NCI-H2171 (cell line): ENCODE measurements at places on chromosomes 11 and 22.

DNA sequence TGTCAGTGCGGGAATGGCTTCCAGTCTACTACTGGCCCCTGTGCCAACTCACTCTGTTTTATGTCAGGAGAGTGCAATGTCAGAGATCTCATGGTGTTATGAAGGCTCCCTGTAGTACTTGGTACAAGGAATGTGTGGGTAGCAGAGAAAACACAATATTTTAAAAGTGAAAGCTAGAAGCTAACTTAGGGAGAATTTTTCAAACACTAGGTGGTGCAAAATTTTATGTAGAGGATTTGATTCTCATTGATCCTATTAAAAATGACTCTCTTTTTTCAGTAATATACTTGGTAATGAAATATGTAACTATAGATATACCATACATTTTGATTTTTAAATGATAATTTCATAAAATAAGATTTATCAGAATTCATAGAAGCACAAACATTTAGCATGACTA is 134.7 kb downstream of the JRKL start:
- no peak for DNase-seq

DNA sequence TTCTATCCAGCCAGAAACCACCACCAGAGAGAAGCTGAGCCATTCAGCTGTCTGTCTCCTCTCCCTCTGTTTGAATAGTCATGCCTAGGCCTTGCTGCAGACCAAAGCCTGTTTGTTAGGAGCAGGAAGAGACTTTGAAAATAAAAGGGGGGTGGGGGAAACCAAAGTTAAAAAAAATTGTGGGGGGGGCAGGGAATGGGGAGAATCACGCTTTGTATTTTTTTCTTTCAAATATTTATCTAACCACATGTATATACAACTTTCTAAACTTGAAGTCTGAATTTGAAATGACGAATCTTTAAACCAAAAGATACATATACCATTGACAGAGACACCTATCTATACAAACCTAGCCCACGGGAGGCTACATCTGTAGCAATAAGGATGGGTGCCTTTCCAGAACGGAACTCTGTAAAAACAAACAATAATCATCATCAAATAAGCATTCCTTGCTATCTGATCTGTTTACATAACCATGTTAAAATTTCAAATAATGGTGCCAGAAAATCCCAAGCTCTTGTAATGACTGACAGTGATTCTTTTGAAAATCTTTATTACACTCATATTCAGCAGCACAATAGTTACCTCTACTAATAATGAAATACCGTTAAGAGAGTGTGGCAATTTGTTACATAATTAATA is 14.3 kb downstream of the DDX17 start:
- DNase-seq: no peak

GRCh38 chr11:109023036-109023435 is 358.2 kb downstream of the DDX10 start:
- DNase-seq: no peak

- no peak for DNase-seq
Observed at GRCh38 chr11:101127197-101127698, 2.4 kb downstream of the PGR start.

- no peak for DNase-seq
Observed at GRCh38 chr22:49976439-49977175, 16.0 kb downstream of the PIM3 start.

DNA sequence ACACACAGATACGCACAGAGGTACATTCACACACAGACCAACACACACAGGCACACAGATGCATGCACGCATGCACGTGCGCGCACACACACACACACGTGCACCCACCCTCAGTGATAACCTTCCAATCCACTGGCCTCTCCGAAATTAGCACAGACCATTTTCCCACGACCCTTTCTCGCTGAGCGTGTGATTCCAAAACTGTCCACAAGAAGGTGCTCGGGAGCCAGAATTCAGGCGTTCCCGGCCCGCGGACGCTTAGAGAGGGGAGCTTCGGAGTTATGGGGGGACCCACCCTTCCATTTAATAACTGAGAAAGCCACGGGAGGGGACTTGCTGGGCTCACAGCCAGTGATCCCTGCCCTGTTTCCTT is 33.8 kb upstream of the SLC35C1 start:
- DNase-seq: peak; percentile 51

DNA sequence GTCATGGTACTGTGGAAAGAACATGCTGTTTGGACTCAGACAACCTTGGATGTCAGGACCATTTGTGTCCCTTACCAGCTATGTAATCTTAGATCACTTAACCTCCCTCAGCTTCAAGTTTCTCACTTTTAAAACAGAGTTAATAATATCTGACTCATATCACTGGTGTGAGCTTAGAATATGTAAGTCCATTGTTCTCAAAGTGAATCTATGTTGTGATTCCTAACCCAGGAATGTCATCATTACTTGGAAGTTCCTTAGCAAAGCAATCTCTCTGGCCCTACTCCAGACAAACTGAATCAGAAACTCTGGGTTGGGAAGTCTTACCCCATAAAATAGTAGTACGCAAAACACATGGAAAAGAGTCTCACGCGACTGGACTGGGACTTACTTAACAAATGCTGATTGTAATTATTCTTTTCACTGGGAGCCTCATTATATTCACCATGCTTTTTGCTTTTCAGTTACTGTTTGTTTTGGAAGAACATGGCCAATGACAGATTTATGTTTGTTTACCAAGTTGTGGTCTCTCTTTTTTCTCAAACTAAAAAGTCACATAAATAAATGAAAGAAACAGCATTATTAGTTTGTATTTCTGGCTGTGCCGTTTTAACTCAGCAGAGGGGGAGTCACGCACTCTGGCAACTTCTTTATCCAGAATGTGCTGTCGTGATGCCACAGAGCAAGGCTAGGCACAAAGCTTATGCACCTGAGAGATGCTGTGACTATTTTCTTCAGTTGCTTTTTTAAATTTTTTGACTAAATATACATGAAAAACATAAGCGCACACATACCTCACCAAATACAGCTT is 217.7 kb upstream of the CTSC start:
- no peak for DNase-seq

- no peak for DNase-seq
Observed at GRCh38 chr11:116492600-116492999, 280.2 kb downstream of the BUD13 start.

GRCh38 chr11:35678975-35679374 is 16.4 kb downstream of the TRIM44 start:
- DNase-seq: no peak

- DNase-seq: no peak
Observed at GRCh38 chr11:104823657-104824056, 74.6 kb downstream of the CASP12 start.

DNA sequence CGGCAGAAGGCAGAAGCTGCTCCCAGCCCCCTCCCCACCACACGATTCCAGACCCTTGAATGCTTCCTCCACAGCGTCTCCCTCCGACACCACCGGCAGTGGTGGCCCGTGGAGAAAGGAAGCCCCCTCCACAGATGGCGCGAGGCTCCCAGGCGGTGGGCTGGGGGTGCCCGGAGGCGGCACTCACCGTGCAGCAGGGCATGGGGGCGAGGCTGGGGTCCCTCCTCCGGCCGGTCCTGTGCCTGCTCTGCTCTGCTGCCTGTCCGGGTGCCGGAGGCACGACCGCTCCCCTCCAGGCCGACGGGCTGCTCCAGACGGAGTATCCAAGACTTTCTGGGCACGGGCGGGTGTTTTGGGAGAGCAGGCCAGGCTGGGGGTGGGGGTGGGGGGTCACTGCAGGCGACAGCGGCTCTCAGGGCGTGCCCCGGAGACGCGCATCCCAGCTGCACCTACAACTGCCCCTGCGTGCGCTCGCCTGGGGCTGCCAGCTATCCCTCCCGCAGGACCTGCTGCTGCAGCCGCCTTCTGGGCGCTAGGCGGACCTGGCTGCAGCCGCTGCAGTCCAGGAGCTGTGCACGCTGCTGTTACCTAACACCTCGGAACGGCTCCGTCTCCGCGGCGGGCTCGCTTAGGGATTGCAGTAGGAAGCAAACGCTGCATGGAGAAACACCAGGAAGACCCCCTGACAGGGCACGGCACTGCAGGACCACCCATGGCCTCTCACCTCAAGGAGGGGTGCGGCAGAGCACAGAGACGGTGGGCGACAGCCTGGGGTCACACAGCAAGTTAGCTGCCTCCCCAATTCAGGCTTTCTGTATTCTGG is 15.2 kb downstream of the MRGPRG start:
- no peak for DNase-seq

DNA sequence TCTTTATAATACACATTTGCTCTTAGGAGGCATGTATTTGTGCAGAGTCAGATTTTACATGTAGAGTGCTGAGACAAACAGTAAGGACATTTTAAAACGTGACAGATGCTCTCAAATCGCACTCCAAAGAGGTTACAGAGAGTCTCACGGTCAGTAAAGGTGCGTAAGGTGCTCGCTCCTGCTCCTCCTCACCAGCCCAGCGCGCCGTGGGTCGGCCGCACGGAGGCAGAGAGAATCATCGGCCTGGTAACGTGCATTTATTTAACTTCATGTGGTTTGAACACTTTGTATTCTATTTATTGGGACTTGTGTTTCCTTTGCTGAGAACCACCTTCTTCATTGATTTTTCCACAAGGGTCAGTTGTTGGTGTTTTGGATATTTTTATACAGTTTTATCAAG is 900.1 kb downstream of the BRD1 start:
- no peak for DNase-seq

DNA sequence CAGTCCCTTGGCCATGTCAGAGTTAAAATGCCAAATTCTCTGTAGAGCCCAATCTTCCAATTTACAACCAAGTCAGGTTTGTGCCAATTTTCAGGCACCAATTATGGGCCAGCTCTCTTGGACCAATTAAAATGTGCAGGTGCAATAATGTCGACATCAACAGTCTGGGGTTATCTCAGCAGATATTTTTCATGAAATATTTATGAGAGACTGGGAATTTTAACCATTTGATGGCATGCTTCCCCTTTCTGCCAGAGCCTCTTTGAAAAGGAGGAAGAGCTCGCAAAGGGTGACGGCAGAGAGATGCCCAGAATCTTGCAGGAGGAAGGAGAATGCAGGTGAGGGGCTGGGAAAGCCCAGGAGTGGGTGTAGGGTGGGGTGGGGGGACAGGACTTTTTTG is 100.8 kb upstream of the SYT13 start:
- no peak for DNase-seq

- DNase-seq: no peak
Observed at GRCh38 chr11:73397468-73398131, 21.4 kb downstream of the RELT start.

DNA sequence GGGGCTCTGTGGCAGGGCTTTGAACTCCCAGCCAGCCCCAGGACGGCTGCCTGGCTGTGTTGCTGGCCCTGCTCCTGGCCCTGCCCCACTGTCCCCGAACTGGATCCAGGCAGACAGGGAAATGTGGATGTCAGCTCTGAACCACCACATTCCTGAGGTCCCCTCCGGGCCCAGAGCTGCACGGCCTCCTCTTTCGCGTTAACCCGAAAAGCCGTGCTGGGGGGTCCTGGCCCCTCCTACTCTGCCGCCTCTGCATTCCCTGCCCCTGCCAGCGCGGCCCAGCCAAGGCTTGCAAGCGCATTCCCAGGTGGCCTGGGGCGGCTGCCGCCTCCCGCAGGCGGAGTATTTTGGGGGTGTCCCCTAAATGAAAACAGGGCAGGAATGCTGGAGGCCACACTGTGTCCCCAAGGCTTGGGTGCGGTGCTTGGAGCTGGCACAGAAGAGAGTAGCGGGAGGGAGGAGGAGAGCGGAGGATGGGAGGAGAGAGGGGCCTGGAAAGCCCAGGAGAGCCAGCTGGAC is 5.4 kb downstream of the LINC01488 start:
- DNase-seq: no peak

GRCh38 chr22:40540265-40540664 is 96.3 kb downstream of the MRTFA start:
- DNase-seq: no peak

DNA sequence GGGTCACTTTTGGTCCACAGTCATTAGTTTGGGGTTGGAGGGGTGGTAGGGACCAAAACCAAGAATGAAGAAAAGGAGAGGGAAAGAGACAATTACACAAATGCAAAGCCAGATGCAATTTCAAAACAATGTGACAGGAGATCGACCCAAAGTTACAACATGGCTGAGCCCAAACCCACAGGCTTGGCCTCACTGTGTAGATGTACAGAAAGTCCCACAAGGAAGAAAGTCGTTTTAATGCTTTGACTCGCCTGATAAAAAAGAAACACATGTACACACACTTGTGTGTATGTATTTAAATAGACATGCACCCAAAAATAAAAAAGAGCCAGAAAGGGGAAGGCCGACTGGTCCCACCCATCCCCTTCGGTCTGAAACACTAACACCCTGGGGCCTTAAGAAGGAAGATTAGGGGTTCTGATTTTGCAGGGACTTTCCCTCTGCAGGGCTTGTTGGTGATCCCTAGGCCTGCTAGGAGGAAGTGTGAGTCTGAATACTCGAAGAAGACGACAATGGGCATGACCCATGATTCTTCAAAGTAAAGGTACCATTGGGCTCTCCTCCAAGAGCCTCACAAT is 104.1 kb downstream of the ETS1 start:
- no peak for DNase-seq

GRCh38 chr11:78791964-78792363 is 217.3 kb upstream of the NARS2 start:
- DNase-seq: no peak

- peak; percentile 50 for DNase-seq
Observed at GRCh38 chr11:110366291-110366690, 63.5 kb upstream of the FDX1 start.

DNA sequence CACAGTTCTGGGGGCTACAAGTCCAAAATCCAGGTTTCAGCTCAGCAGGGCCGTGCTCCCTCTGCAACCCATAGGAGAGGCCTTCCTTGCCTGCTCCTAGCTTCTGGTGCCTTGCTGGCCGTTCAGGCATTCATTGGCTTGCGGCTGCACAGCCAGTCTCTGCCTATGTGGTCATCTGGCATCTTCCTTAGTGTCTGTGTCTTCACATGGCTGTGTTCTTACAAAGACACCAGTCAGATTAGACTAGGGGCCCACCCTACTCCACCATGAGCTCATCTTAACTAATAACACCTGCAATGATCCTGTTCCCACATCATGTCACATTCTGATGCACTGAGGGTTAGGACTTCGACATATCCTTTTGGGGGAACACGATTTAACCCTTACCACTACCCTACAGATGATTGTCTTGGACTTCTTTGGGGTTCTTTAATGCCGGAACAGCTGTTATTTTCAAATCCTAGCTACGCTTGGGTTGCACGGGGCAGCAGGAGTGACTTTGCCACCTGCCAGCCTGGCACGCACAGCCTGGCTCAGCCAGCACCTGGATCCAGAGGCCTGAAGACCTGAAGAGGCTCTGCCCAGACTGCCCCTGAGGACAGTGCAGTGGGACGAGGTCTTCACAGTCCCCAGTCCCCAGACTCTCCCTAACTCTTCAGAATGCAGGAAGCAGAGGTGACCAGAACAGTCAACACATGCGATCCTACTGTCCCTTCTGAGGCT is 7.7 kb upstream of the NEAT1 start:
- DNase-seq: no peak

- DNase-seq: no peak
Observed at GRCh38 chr22:35651085-35651484, 2.8 kb downstream of the APOL6 start.

- DNase-seq: no peak
Observed at GRCh38 chr22:42319386-42319785, 48.9 kb upstream of the TCF20 start.
